ENCODE measurements at places on chromosomes 3 and 15. TPM values are rescaled to one million over a fixed set of nuclear protein-coding genes. Genes with fewer than 3 reads are reported as not detected.

CDCP1 gene
- total RNA-seq = 4.9 TPM

GRCh38 chr3:78494851-78495250 is 1272.9 kb downstream of the ROBO1 start:
- ATAC-seq = no peak

DNA sequence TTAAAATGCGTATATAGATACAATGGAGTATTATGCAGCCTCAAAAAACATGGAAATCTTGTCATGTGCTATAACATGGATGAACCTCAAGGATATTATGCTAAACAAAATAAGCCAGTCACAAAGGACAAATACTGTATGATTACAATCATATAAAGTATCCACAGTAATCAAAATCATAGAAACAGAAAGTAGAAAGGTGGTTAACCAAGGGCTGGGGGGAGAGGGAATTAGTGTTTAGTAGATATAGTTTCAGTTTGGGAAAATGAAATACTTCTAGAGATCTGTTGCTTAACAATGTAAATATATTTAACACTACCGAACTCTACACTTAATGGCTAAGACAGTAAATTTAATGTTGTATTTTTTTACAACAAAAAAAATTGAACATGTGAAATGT is 9.0 kb downstream of the TOP2B start:
- ATAC-seq = no peak

- no peak for ATAC-seq
Measured at GRCh38 chr3:33954956-33955355, 156.5 kb downstream of the PDCD6IP start.

DNA sequence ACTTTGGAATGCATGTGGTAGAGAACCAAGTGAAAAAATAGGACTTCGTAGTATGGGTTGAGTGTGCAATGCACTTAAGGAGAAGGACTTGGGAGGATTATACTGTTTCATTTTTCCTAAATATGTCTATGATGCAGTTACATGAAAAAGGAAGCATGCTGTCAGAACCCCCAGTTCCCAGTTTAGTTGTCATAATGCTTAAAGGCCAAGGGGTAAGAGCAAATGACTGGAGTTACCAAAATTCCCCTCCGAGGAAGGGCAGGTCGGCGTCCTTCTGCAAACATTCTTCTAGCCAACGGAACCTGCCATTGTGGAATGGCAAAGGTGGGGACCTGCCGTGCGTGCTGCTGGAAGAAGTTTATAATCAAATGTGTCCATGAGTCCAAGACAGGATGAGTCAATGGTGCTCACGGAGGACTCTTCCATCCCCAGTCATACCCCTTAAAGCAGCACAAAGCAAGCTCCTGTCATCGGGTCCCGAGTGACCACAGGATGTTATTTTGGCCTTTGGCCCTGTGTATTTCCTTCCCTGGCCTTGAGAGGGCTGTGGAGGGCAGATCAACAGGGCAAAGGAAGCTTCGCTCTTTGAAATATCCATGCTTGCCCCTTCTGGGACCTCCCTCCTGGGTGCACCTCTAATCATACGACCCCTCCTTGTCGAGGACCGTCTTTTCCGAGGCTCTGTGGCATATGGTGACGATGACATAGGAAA is 93.2 kb downstream of the SLCO3A1 start:
- ATAC-seq = no peak

DNA sequence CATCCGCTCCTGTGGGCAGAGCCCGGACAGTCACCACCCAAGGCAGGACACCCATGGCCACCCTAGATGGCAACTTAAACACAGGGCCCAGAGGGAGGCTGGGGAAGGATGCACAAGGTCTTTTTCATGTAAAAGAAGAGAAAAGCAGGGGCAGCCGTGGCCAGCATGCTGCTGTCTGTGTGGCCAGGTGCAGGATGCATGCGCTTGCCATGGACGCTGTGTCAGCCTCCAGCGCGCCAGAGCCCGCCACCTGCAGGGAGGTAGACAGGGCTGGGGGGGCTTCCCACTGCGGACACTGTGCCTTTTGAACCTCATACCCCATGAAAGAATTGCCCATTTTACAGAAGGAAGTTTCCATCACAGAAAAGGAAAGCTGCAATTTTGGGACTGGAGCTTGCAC is 18.2 kb downstream of the UROC1 start:
- no peak for ATAC-seq

GRCh38 chr15:34341381-34342212 is 1.3 kb downstream of the NOP10 start:
- ATAC-seq = no peak

DNA sequence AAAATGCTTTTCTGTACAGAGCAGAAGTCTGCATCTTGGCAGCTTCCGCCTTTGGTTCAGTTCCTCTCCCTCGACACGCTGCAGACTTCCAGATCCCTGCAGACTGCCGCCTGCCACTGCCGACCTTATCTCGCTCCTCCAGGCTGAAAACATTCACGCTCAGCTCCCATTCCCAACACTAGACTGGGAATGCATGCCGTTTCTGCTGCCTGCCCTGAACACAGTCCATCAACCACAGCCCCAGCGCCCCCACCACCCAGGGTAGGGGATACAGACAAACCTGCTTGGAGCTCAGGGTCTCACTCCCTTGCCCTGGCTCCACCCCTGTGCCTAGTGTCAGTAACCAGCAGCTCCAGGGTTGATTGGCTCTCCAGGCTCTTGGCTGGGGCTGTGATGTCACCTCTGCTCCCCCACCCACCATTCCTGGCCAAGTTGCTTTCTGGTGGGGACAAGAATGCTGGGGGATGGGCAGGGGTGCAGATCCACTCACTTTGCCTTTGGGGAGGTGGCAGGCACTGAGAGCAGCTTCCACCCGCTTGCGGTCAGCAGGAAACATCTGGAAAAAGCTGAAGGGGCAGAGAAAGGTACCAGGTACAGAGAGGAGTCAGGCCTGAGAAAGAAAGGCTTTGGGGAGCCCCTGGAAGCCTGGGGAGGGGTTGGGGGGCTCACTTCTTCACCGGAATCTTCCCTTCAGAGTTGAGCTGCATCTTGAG is 6.1 kb downstream of the PLCB2 start:
- no peak for ATAC-seq

DNA sequence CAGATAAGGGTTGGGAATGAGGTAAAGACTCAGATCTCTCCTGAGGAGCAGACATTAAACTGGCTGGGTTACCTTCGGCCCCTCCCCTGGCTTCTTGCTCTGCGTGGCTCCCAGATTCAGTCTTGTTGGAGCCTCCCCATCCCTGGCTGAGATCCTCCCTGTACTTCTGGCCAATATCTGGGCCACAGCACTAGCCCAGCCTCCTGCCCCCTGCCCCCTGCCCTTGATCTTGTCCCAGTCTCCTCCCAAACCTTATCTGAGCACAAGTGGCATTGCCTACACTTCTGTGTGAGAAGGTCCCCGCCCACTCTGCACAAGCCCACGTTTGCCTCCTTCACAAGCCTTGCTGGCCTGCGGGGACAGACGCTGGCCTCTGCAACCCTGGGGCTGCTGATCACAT is 16.8 kb downstream of the PLA2G4F start:
- ATAC-seq = no peak

CTXN2 gene
- not detected for total RNA-seq

DNA sequence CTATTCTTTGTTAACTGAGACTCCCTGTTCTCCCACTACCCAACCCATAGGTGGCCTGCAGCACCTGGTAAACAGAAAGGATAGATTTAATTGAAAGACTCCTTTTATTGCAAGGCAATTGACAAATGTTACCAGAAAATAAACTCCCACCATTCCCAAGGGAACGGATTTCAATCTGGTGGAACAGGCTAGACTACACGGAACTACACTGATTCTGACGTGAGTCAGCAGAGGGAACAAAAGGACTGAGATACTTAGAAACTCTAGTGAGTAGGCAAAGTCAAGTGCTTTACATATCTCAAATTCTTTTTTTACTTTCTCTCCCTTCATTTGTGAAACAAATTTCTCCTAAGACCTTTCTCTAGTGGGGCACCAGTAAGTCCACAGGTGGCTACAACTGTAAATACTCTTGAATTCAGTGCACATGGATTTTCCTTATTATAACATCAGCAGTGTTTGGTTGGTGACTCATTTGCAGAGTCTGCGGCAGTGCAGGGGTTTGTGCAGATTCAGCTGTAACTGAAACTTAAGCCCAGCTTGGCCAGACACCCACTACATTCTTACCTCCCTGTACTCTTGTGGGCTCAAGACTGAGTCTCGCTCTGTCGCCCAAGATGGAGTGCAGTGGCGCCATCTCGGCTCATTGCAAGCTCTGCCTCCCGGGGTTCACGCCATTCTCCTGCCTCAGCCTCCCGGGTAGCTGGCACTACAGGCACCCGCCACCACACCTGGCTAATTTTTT is 34.3 kb upstream of the PLSCR2 start:
- no peak for ATAC-seq

MITF gene
- total RNA-seq = 86.8 TPM

- no peak for ATAC-seq
Measured at GRCh38 chr3:31295150-31295765, 237.5 kb upstream of the STT3B start.

- ATAC-seq = no peak
Measured at GRCh38 chr3:5145120-5145519, 23.0 kb downstream of the ARL8B start.
